ENCODE measurements at places on chromosomes 13 and 19.

DNA sequence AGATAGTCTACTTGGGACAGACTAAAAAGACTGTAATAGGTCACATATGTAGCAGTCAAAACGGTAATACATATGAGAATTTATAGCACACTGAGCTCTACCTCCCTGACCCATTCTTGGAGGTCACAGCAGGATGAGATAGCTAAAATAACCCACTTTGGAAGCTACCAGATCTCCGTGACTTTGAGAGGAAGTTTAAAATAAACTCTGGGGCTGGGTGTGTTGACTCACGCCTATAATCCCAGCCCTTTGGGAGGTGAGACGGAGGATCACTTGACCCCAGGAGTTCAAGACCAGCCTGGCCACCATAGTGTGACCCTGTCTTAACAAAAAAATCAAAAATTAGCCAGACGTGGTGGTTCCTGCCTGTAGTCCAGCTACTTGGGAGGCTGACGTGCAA, 45.3 kb downstream of the DHRS12 start:
- no peak for DNase-seq

GRCh38 chr19:16343156-16343555, 18.5 kb downstream of the KLF2 start:
- no peak for DNase-seq

- no peak for DNase-seq
Measured at GRCh38 chr19:17517898-17518297, 6.4 kb downstream of the PGLS start.

GRCh38 chr19:30092721-30093569, 150.9 kb downstream of the URI1 start:
- DNase-seq, result no peak
